ENCODE measurements at places on chromosomes 1 and 21.
A peak's percentile ranks its signal among the peaks of the same experiment; 100 is the strongest.

DNA sequence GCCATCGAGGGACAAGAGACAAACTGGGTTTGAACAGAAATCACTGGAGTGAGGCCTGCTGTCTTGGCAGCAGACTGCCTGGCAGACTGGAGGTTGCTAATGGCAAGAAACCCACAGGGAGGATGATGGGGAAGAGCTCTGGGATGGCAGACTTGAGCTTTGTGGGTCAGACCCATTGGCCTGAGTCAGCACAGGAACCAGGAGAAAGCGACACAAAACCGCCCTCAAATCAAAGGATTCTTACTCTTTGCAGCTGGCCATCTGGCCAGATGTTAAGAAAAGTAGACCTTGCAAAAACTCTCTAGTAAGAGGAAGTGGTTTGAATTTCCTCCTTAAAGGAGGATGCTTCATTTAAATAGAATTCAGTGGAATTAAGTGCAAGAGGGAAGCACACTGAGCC, 195.2 kb upstream of the JUN start:
- no peak for DNase-seq

GRCh38 chr1:1630191-1630964, 1.6 kb upstream of the MMP23B start:
- DNase-seq = no peak

DNA sequence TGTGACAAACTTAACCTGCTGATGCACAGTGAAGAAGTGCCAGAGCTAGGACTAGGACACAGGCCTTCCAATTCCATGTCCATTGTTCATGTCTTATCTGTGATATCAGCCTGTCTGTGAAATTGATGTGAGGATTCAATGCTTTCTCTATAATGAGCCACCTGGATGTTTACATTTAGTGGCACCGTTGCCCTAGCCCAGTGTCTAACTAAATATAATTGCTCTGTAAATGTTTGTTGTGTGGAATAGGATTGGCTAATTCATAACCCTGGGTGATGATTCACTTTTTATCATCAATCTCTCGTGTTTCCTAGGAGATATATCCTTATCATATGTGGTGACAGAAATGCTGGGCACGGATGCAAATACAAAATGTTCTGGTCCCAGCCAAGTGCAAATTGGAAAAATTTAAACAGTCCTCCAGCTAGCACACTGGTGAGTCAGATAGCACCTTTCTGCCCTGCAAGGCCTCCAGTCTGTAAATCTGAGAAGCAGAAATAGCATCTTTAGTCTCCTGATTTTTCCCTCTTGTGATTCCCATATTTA, 46.9 kb upstream of the GNG12 start:
- peak; percentile 95 for DNase-seq

DNA sequence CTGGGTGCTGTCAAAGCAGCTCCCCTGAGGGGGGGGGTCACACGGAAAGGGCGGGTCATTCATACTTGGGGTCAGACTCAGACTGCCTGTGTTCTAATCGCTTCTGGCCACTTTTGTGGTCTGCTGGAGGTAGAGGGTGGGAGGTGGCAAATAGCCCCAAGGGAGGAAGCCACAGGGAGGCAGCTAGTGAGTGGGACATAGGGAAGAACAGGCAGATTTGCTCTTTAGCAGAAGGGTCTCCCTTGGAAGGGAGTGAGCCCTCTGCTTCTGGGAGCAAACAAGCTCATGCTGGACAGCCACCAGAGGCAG, 24.5 kb downstream of the ACOT11 start:
- no peak for DNase-seq

- peak; percentile 20 for DNase-seq
Measured at GRCh38 chr1:44775930-44776729, 790 bp downstream of the RPS8 start.

- no peak for DNase-seq
Measured at GRCh38 chr1:170471398-170472053, 60.4 kb upstream of the GORAB start.

DNA sequence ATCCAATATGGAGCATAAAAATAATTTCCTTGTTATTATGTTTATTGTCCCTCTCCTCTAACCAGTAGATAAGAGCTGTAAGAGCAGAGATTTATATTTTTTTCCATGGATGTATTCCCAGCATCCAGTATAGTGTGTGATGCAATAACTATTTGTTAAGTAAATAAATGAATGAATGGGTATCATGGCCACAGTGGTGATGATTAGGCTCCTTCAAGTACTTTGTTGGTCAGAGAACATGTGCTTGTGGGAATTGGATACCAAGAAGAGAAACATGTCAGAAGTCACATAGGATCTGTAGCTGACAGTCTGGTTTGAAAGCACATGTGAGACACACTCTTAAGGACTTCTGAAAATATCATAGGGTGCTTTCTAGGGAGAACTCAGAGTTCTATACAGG, 588.5 kb downstream of the AGBL4 start:
- DNase-seq = no peak

GRCh38 chr1:198977909-198978308, 339.1 kb downstream of the PTPRC start:
- no peak for DNase-seq

DNA sequence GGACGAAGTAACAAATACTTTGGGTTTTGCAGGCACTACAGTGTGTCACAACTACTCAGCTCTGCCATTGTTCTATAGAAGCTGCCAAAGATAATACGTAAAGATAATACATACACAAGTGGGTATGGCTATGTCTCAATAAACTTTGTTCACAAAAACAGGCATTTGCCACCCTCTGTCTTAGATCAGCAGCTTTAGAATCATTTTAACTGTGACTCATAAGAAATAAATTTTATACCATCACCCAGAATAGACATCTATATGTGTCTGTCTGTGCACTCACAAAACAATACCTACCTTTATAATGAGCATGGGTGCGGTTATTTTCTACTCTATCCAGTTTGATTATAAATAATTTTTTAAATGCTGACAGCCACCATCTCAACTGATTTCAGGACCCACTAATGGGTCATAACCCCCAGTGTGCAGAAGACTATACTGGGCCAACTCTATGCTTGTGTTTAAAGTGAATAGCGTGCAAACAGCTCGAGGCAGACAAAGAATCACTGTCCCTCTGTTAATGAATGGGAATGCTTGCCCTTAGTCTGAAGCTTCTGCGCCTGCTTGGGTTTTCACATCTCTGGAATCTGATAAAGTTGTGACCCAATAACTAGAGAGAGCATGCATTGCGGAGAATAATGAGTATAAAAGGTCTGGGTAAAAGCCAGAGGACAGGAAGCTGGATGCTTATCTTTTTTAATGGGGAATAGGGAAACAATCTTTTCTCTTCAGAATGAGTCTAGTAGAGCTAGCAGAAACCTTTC, 216.2 kb downstream of the PLPP3 start:
- DNase-seq = no peak

GRCh38 chr1:204846546-204846945, 24.1 kb upstream of the NFASC start:
- no peak for DNase-seq

DNA sequence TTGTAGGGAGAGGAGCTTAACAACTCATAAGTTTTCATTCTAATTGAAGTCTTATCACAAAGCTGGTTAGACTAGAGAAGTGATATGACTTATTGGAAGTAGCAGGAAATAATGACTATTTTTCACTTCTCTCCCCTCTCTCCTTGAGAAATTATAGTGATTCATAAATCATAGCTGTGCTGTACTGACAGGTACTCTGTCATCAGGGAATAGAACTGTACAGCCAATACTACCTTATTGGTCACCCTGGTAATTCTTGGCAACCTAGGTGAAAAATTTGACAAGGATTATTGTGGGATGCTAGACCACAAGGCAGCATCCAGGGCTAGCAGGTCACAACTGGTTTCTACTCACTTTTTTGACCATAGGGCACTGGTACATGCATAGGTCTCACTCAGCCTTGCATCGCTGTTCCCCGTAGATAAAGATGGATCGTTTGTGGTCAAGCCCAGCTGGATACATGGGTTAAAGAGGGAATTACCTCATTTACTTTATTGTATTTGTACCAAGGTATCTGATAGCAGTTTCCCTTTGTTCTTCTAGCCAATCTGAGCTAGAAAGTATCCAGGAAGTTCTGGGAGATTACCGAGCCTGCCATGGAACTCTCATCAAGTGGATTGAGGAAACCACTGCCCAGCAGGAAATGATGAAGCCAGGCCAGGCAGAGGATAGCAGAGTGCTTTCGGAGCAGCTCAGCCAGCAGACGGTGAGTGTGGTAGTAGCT, 113.6 kb downstream of the MACF1 start:
- DNase-seq = peak; percentile 88

- no peak for DNase-seq
Measured at GRCh38 chr1:179099891-179100290, 18.0 kb downstream of the TOR3A start.

DNA sequence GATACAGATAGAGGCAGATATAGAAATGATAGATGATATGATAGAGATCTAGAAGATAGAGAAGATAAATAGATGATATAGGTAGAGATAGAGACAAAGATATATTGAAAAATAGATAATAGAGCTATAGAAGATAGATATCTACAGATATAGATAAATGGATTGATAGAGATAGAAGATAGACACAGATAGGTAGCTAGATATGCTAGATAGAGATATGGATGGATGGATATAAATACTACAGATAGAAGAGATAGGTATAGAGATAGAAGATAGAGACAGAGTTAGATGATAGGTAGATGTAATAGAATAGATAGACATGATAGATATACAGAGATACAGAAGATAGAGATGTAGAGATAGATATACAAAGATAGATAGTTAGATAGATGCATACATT, 21.4 kb downstream of the TRIM11 start:
- no peak for DNase-seq

- DNase-seq = peak; percentile 86
Measured at GRCh38 chr1:235417086-235417697, 50.0 kb downstream of the TBCE start.

DNA sequence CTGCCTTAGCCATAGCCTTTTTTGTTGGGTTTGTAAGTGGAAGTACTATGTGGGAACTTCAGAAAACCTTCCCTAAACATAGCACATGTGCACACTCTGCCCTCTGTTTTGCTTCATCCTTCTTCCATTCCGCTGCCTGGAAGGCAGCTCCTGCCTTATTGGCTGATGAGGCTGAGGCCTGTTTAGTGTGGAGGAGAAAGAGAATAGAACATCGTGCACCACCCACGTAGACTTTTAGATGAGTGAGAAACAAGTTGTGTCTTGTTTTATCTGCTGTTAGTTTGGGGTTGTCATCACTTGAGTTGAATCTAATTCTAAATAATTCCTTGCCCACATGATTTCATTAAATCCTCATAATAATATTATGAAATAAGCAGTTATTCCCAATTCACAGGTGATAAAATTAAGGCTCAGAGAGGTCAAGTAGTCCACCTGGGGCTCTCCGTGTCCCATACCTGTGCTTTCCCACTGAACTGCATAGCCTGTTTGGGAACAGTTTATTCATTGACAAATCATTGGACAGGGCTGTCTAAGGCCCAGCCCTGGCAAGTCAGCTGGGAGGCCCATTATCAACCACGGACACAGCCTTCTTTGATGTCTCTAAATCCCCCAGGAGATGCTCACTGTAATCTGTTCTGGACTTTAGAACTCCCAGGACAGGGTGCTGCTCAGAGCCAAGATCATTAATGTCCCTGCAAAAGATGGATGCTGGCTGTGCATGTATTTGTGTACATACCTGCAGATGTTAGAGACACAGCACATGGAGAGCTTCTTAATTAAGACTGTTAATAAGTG, 93.0 kb downstream of the ABCA4 start:
- DNase-seq = no peak

GRCh38 chr1:93695411-93696005, 13.9 kb upstream of the BCAR3 start:
- DNase-seq = no peak

Measured in A172 (cell line).